ENCODE measurements at places on chromosomes 12 and 14. TPM values are rescaled to one million over a fixed set of nuclear protein-coding genes. Genes with fewer than 3 reads are reported as not detected.
A peak's percentile ranks its signal among the peaks of the same experiment; 100 is the strongest.

DNA sequence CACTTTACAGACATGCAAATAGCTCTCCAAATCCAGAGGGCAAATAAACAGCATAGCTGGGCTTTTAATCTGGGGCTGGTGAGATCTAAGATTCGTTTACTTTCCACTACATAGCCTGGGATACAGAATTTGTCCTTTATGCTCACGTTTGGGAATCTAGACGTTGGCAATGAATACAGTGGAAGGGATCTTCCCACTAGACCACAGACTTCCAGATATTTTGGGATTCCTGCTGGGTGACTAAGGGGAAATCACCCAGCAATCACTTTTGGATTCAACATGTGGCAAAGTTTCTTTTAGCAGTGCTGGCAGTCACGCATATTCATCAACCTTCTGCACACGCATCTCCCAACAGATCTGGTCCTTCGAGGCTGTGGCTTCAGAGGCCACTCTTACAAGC lies 23.5 kb downstream of the APPL2 start:
- DNase-seq, result peak; percentile 84

- no peak for DNase-seq
Measured at GRCh38 chr14:89700801-89701200, 253.7 kb downstream of the EFCAB11 start.

DNA sequence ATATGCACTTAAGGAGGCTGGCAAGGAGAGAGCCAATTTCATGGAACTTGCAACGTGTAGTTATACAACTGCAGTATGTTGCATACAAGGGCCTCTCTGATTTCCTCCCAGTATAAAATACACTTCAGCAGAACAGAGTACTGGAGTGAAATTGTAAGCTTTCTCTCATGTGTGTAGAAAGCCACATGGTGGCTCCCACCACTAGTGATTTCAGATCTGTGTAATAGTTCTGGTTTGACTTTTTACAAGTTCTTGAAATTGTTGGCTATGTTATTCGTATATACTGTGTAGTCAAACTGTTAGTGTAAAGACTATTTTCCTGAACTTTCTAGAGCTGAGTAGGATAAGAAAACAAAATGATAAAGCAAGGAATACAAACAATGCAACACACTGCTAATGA lies 16.4 kb upstream of the LMO3 start:
- DNase-seq, result no peak

DNA sequence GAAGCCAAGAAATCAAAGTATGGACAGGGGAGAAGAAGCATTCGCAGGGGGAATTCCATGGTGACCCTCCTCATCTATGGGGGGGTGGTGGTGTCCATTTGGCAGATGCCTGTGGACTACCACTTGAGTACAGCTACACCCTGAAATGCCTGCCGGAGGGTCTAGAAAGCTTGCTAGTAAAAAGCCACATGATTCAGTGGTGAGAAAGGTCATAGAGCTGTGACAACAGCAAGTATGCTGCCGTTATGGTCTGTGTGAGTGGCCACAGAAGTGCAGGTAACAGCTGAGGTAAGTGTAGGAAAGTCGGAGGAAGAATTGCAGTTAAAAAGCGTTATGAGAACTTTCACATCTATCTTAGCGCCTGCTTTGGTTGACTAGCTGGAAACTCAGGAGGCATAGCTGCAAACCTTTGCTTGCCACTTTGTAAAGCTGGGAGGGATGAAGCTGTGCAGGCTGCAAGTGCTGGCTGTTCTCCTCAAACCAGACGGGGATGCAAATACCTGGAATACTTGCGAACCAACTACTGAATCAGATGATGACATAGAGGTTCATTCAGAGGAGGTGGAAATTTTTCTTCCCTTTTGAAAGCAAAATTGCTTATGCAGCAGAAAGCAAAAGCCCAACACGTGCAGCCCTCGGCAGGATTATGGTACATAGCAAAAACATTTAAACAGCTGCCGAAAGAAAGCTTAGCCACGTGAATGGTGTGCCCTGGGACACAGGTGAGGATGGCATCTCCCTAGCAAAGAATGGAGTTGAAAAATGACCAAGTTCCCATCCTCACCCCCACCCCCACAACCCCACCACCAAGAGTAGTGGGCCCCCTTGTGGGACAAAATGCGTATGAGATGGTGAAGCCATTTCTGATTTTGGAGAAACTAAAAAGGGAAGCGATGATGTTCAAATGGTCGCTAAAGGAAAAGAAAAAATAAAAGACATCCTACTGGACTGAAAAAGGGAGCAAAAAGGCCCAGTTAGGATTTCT lies 287.0 kb downstream of the RERGL start:
- DNase-seq, result peak; percentile 0

The HOXC13 gene
- 31.2 TPM for total RNA-seq
